ENCODE measurements at places on chromosomes 7 and 10.

GRCh38 chr10:122190176-122190943, 80.7 kb upstream of the BTBD16 start:
- no peak overlapping the region for H3K27ac ChIP-seq
- H3K4me3 ChIP-seq: no peak overlapping the region
- no peaks in the 10 kb centered on the region for H3K27me3 ChIP-seq
- no peak for DNase-seq
- no peaks in the 10 kb centered on the region for H3K36me3 ChIP-seq
- no peaks in the 10 kb centered on the region for H3K4me1 ChIP-seq

- no peak for DNase-seq
- no peak overlapping the region for H3K27ac ChIP-seq
- no peak overlapping the region for H3K4me3 ChIP-seq
- no peaks in the 10 kb centered on the region for H3K36me3 ChIP-seq
- H3K4me1 ChIP-seq: no peaks in the 10 kb centered on the region
Observed at GRCh38 chr7:146002431-146003078, 114.0 kb upstream of the CNTNAP2 start.

DNA sequence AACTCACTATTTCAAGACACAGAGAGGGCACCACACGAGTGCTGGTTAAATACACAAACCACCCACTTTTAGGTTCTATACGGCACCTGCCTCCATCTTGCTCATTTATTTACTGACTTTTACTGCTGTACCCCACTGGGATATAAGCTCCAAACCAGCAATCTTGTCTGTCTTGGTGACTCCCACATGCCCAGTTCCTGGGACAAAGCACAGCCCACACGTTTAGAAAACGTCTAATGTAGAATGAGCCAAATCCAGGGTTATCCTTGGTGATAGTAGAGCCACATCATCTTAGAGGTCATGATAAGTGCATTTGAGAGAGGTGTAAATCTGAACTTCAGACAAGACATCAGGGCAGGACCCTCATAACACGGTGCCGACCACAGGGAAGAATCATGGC, 73.5 kb downstream of the NUDCD3 start:
- H3K27ac ChIP-seq: no peak overlapping the region
- DNase-seq: no peak
- H3K36me3 ChIP-seq: peaks cover 15% of the 10 kb centered on the region
- peaks cover 11% of the 10 kb centered on the region for H3K4me1 ChIP-seq

- H3K27me3 ChIP-seq: peaks cover 6% of the 10 kb centered on the region
- peaks cover 5% of the 10 kb centered on the region for H3K4me1 ChIP-seq
- H3K4me3 ChIP-seq: no peak overlapping the region
- no peaks in the 10 kb centered on the region for H3K36me3 ChIP-seq
Observed at GRCh38 chr10:84077768-84078167, 61.5 kb upstream of the GHITM start.

- peak overlapping the region; percentile 100 for H3K4me3 ChIP-seq
- H3K36me3 ChIP-seq: peaks cover 28% of the 10 kb centered on the region
- peaks cover 27% of the 10 kb centered on the region for H3K4me1 ChIP-seq
- H3K27me3 ChIP-seq: no peaks in the 10 kb centered on the region
- no peak for DNase-seq
Observed at GRCh38 chr7:73308074-73308664, 457 bp downstream of the NSUN5 start.

DNA sequence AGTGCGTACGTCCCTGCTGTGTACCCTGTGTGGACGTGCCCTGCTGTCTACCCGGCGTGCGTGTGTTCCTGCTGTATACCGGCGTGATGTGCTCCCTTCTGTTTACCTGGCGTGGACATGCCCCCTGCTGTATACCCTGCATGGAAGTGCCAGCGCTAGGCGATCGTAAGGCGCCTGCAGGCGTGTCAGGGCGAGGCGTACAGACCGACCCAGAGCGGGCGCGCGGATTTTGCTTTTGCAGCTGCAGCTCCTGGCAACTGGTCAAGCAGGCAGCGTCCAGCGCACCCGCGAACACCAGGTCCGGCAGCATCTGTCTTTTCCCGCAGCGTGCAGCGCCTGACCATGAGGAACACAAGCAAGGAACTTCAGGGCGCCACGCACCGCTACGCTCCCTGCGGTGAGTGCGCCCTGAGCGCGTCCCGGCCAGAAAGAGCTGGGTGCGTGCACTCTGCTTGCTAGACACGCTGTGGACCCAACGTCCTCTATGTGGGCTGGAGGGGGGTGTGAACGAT, 680 bp downstream of the C7orf57 start:
- no peak for DNase-seq
- H3K36me3 ChIP-seq: no peaks in the 10 kb centered on the region
- H3K27me3 ChIP-seq: peaks cover 52% of the 10 kb centered on the region
- peak overlapping the region; percentile 70 for H3K27ac ChIP-seq
- peak overlapping the region; percentile 81 for H3K4me3 ChIP-seq

DNA sequence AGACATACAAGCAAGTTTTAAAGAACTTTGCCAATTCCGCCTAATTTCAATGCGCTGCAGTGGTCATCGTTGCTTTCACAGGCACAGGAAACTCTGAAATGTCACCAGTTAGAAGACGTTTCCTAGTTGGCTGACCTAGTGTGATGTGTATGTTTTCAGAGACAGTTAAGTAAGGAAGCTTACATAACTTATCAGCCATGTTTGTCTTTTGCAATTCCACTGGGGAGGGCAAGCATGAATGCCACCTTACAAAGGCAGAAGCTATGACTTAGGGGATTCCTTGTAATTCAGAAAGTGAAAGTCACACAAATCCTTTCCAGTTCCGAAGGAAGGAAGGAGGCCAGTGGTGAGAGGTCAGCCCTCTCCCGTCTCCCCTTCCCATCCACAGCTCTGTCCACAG, 15.0 kb upstream of the NPS start:
- no peak overlapping the region for H3K27ac ChIP-seq
- DNase-seq: no peak
- no peaks in the 10 kb centered on the region for H3K36me3 ChIP-seq
- H3K4me1 ChIP-seq: no peaks in the 10 kb centered on the region
- no peaks in the 10 kb centered on the region for H3K27me3 ChIP-seq

DNA sequence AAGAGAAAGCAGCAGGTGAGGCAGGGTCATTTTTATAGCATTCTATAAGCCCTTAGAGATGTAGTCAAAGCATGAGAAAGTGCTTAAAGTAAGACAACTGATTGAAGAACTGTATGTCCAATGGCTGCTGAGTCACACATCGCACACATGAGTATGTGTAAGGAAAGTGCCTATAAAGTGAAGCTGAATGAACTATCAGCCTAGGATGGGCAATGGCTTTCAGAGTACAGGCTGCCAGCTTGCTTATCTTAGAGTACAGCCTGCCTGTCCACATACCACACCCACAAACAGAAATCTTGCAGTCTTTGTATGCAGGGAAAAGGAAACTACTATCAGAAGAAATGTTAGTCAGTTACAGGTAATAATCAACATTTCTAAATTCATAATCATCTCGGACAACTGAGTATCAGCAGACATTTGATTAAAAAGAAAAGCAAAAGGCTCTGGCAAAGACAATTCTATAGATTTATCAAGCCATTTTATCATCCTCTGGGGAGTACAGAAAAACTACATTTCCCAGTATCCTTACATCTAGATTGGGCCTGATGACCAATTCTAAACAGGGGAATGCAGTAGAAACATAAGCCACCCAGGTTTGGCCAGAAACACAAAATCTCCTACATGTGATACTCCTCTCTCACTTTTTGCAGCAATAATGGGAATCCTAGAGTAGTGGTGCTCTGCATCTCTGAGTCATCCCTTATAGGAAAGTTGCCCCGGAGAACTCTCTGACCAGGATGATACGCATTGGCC, 16.2 kb upstream of the EPHB6 start:
- no peak overlapping the region for H3K4me3 ChIP-seq
- H3K27me3 ChIP-seq: peaks cover 9% of the 10 kb centered on the region
- no peaks in the 10 kb centered on the region for H3K36me3 ChIP-seq
- no peak overlapping the region for H3K27ac ChIP-seq
- no peak for DNase-seq
- H3K4me1 ChIP-seq: peaks cover 16% of the 10 kb centered on the region

GRCh38 chr10:97307866-97308780, 10.9 kb upstream of the FRAT1 start:
- peaks cover 3% of the 10 kb centered on the region for H3K27me3 ChIP-seq
- H3K4me3 ChIP-seq: no peak overlapping the region
- H3K27ac ChIP-seq: no peak overlapping the region
- DNase-seq: no peak

DNA sequence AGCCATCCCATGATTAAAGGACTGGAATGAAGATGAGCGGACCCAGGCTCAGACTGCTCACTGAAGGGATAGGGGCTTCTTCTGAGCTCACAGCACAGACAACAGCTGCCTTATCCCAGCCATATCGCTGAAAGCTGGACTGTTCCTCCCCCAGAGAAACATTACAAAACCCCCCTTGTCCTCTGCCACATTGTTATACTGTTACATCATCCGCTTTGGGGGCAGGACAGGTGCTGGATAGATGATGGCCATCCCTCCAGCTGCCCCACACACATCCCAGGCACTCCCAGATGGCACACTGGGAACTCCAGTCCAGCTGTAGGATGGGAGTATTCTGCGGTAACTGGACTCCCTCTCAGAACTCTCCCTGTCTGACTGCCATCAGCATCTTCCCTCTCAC, 58.7 kb upstream of the BTRC start:
- no peak overlapping the region for H3K4me3 ChIP-seq
- H3K4me1 ChIP-seq: no peaks in the 10 kb centered on the region
- H3K27me3 ChIP-seq: peaks cover 59% of the 10 kb centered on the region
- no peak for DNase-seq
- peaks cover 2% of the 10 kb centered on the region for H3K36me3 ChIP-seq

- H3K4me1 ChIP-seq: no peaks in the 10 kb centered on the region
- H3K36me3 ChIP-seq: no peaks in the 10 kb centered on the region
- no peak overlapping the region for H3K27ac ChIP-seq
- peaks cover 3% of the 10 kb centered on the region for H3K27me3 ChIP-seq
Observed at GRCh38 chr10:29328983-29329382, 40.1 kb downstream of the LYZL1 start.
